ENCODE measurements at places on chromosomes 5 and 9.

DNA sequence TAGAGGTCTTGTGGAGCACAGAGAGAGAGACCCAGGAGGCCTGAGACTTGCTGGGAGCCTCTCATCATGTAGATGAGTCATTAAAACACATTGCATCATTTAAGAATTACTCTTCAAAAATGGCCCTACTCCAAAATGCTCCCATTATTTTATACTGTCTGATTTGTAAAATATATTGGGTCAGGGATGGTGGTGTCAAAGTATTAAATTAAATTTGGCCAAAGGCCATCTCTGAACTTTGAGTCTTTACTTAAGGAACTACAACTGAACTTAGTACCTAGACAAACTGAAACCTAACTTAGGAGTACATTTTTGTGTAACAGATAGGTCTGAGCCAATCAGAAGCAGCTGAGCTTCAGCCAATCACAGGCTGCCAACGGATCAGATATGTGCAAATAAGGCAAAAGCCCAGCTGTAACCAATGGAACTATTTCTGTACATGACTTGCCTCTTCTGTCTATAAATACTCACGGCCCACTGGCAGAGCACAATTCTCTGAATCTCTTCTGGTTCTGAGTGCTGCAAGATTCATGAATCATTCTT, 657.2 kb downstream of the TLE1 start:
- peak; percentile 96 for DNase-seq

DNA sequence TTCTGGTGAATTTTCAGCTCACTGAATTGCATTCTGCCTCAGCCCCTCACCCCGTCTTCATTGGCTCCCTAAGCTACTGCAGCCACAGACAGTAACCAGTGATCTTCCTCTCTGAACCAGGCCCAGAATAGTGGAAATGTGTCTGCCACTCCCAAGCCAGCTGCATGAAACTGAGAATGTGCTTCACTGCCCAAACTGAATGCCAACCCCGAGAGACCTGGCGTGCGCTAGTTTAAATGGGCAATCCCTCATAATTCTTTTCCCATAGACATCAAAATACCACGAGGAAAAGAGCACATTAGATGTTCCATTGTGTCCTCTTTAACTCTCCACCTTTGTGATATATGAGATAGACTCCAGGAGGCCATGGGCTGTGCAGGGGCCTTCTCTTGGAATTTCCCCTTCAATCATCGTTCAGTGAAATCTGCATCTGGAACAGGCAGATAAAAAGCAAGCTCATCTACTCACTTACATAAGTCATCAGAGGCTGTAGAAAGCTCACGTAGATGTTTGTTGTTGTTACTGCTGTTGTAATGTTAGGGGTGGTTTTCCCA, 320.2 kb downstream of the NFIB start:
- DNase-seq = no peak

- no peak for DNase-seq
Measured at GRCh38 chr5:151890299-151890698, 34.4 kb downstream of the GLRA1 start.

GRCh38 chr5:171308453-171309275, at the start of gene TLX3:
Gene TLX3 (plus strand): TSS chr5:171309248. CDS start chr5:171309366, 118 bp downstream.
- no peak for DNase-seq

DNA sequence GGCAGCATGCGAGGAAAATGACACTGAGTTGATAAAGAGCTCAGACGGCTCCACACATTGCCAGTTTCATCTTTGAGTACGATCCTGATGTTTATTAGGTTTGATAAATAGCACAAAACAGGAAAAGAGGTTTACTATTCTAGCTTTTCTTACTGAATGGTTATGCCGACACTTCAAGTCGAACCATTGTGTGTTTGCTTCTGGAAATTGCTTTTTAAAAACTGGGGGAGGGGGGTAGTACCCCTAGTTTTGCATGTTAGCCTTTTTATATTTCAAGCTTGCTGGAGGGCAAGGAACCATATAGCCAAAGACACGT, 5.2 kb downstream of the PTCH1 start:
- no peak for DNase-seq

DNA sequence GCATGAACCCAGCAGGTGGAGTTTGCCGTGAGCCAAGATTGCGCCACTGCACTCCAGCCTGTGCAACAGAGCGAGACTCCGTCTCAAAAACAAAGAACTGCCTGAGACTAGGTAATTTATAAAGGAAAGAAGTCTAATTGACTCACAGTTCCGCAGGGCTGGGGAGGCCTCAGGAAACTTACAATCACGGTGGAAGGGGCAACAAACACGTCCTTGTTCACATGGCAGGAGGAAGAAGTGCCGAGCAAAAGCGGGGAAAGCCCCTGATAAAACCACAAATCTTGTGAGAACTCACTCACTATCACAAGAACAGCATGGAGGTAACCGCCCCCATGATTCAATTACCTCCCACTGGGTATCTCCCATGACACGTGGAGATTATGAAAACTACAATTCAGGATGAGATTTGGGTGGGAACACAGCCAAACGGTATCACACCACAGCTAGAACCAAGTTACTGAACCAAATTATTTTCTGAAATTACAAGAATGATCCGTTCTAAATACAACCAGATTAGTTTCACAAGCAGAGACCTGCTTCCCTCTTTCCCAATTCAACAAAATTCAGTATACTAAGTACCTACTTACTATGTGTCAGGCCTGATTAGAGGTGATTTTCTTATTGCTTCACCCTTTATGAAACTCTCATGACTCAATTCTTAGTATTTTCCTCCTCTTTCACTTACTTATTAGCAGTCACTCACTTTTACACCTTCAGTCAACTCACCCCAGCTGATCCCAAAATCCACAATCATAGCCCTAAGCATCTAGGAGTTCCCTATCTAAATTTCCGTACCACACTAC, 8.4 kb downstream of the UBTD2 start:
- peak; percentile 71 for DNase-seq

DNA sequence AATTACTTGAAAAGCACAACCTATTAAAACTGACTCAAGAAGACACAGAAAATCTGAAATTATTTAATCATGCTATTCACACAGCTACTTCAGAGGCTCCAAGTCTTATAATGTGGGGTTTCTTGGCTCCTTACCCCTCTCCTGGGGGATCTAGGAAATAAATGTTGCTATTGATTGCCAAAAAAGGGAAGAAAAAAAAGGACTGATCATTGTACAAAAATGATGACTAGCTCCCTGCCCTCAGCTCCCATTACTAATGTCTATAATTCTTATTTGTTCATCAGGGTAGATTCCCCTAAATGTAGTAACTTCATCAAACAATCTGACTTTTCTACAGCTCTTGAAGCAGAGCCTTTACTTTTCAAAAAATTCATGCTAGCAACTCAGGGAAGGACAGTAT, 3.3 kb upstream of the SMC5 start:
- no peak for DNase-seq

- DNase-seq = no peak
Measured at GRCh38 chr9:1954238-1954637, 60.9 kb upstream of the SMARCA2 start.

GRCh38 chr9:73541923-73542322, 390.3 kb downstream of the ANXA1 start:
- no peak for DNase-seq

- no peak for DNase-seq
Measured at GRCh38 chr9:110101531-110102161, 106.3 kb downstream of the C9orf152 start.

- no peak for DNase-seq
Measured at GRCh38 chr5:81842795-81843398, 92.0 kb upstream of the SSBP2 start.

DNA sequence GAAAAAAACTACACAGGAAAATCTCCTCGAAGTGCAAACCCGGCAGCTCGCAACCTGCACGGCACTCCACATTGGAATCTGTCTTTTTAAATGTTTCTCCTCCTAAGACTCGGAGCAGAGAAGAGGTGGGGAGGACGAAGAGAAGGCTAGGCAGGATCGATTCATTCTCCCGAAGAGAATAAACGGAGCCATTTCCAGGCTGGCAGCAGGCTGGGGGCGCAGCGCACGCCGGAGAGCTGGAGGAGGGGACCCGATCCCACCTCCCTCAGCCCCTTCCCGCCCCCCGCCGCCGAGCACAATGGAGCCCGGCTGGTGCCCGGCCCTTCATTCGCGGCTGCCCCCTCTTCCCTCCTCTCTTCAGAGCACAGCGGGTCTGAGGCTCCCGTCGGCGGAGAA, 628 bp downstream of the HOMER1 start:
- DNase-seq = no peak

DNA sequence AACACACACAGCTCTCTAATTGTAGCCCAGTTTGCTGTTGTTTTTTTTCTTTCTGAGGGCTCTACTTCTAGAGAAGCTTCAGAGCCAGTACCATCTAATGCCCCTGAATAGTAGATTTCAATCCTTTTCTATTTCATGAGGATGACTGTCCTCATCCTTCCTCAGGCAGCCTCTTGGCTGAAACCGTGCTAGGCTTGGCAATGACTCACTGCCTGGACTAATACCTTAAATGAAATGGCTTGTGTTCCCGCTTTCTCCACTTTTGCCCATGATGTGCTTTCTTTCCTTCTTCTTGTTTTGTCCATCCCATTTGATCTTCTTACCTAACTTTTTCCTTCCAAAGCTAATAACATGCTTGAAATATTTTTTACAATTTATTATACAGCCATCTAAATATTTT, 80.1 kb downstream of the ITGA1 start:
- peak; percentile 67 for DNase-seq

DNA sequence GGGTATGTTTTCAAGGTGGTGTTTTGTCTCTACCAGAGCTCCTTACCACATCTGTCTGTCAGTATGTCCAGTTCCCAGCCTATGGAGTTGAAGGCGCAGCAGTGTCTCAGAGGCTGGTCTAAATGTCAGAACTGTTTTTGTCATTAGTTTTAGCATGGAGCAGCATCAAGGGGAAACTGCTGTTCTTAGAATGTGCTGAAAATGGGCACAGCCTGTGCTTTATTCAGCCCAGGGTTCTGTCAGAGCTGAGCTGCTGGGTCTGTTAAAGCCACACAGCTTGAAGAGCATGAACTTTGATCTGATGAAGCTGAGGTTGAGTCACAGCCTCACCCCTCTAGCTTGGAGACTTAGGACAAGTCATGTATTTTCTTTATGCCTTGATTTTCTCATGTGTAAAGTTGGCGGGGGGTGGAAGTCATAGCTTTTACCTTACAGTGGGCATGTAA, 71.9 kb downstream of the RALGPS1 start:
- peak; percentile 34 for DNase-seq

GRCh38 chr5:125044491-125045282, 298.2 kb upstream of the ZNF608 start:
- no peak for DNase-seq

DNA sequence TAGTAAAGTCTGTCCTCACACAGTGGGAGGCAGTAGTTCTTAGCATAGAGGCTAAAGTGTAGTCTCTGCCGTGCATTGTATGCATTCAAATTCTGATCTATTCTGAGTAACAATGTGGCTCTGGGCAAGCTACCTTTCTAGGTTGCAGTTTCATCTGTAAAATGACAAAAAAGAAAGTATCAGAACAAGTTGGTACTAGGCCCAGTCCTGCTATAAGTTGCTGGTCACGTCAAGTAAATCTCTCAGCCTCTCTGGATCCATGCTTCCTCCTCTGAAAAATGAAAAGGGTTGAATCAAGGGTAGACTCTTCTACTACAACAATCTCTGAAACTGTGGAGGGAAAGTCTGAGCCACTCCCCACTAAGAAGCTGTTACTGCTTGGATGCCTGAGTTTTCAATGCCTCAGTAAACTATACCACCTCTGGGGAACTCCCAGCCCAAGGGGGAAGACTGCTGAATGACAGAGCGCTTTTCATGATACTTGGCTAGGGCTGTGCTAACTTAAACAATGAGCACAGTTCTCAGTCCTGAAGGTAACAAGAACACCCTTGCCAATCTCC, 34.5 kb upstream of the SPARC start:
- no peak for DNase-seq

GRCh38 chr5:179759581-179760551, 27.2 kb downstream of the MAML1 start:
- no peak for DNase-seq

DNA sequence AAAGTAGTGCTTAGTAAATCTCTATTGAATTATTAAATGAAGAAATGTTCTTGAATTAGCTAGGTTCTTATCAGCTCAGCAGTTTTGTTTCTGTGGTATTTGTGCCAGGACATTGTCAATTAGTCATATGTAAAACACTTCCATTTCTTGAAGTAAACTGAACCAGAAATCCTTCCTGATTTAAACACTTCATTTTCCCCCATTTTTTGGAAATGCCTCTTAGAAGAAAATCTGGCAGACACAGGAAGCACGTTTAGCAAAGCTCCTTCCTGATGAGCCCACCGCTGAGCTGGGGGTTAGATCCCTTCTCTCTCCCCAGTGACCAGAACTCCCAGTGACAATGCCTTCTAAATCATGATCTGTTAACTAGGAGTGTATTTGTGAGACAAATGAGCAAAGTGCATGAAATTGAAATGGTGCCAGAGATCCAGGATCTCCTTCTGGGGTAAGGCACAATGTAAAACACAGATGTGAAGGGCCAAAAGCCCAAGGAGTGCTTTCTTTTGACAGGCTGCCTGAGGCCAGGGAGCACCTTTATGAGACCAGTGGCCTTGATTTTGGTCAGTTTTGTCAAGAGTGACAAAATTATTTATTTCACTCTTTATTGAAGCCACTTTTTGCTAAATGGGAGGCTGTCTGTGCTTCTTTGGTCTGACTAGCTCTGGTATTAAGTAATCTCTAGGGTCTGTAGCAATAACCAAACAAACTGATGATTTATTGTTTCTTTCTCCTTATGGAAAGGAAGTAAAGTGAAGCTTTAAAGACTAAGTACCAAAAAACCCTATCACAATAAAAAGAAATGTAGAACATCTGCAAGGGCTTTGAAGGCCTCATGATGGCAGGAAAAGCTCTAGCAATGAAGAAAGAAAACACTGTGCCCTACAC, 25.5 kb upstream of the RUSC2 start:
- DNase-seq = peak; percentile 93

DNA sequence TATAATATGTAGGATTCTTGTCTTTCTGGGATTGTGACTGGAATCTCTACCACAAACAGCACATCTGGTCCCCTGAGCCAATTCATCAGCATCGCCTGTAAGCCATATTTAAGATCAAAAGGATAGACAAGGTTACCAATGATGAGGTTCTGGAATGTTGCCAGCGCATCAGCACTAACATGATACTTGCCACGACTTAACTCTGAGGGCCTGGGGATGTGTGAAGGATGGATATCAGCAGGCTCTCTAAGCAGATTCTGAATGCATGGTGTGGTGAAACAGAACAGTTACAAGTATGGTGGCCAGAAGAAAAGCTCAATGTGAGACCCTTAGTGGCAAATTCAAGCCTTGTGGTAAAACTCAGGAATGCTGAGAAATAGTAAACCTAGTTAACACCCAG, 143.0 kb downstream of the XRCC4 start:
- no peak for DNase-seq

DNA sequence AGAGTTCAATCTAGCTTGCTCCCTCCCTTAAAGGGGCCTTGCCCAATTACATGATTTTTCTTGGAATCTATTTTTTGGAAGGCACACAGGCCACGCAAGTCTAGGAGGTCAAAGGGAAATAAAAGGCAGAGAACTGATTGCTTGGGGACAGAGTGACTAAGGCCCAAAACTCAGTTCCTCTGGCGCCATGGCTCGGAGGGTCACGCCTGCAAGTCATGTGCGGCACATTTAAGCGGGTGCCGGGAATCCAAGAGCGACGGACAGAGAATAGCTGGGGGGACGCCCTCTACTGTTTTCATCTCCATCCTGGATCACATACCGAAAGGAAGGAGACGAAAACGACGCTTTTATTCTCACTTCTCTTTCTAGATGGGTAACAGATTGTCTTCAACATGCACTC, 78.6 kb downstream of the FREM1 start:
- no peak for DNase-seq

- peak; percentile 23 for DNase-seq
Measured at GRCh38 chr5:167861129-167861927, 430.1 kb upstream of the WWC1 start.
